ENCODE measurements at places on chromosomes 6 and 20.
A peak's percentile ranks its signal among the peaks of the same experiment; 100 is the strongest.

- peaks cover 20% of the 10 kb centered on the region for H3K36me3 ChIP-seq
- H3K4me3 ChIP-seq, result no peak overlapping the region
Observed at GRCh38 chr6:13688692-13689196, 22.9 kb downstream of the RANBP9 start.

DNA sequence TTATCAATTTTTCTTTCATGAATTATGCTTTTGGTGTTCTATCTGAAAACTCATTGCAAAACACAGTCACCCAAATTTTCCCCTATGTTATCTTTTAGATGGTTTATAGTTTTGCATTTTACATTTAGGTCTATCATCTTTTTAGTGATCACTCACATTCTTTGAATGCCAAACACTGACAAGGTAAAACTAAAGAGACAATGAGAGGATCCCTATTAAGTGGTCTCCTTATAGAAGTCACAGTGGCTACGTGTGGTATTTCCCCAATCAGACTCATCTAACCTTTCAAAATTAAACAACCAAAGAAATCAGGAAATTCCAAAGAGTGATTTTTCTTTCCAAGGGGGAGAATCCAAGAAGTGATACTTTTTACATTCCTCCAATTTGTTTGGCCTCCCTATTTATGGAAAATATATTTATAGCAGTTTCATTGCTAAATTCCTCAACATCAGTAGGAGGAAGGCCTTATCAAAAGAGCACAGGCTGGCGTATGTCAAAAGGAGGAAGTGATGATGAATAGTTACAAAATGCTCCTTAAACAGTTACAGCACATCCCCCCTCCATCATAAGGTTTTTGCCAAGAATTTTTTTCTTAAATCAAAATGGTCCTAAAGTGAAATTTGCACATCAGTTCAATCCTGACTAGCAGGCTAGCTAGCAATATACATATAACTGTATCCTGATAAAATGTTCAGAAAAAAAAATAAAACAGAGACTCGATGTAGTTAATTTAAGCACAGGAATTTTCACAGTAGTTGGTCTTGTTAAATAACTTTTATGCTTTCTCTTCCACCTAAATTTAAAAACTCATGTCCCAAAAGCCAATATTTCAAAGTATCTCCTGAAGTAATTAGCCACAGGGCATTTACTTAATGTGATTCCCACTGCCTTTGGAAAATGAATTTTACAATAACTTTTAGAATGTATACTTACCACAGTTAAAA is 76.2 kb upstream of the IPCEF1 start:
- H3K27ac ChIP-seq, result peak overlapping the region; percentile 83
- H3K36me3 ChIP-seq, result peaks cover 27% of the 10 kb centered on the region
- no peak overlapping the region for H3K4me3 ChIP-seq
- H3K27me3 ChIP-seq, result no peaks in the 10 kb centered on the region

DNA sequence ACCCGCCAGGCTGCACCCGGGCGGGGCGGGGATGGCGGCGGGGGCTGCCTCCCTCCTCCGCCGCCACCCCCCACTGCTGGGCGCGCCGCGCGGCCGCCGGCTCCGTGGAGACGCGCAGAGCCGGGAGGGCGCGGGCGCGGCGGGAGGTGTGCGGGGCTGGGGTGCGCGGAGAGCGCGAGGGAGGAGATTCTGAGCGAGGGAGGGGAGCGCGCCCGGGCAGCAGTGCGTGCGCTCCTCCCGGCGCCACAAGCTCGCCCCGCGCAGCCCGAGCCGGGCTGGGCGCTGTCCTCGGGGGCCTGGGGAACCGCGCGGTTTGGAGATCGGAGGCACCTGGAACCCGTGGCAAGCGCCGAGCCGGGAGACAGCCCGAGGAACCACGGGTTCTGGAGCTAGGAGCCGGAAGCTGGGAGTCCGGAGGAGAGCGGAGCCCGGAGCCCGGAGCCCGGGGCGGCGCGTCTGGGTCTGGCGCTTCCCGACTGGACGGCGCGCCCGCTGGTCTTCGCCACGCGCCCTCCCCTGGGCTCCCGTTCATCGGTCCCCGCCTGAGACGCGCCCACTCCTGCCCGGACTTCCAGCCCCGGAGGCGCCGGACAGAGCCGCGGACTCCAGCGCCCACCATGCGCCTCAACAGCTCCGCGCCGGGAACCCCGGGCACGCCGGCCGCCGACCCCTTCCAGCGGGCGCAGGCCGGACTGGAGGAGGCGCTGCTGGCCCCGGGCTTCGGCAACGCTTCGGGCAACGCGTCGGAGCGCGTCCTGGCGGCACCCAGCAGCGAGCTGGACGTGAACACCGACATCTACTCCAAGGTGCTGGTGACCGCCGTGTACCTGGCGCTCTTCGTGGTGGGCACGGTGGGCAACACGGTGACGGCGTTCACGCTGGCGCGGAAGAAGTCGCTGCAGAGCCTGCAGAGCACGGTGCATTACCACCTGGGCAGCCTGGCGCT is at the start of gene NTSR1:
NTSR1 (plus strand) TSS at position 246 of the 946 bp plus-strand sequence; CDS start at position 618, 372 bp downstream.
- no peak for DNase-seq
- H3K27ac ChIP-seq, result no peak within 1 kb of the TSS
- H3K4me1 ChIP-seq, result peaks cover 14% of the 10 kb centered on the region
- no peaks in the 10 kb centered on the region for H3K36me3 ChIP-seq
- H3K27me3 ChIP-seq, result peaks cover 76% of the 10 kb centered on the region

DNA sequence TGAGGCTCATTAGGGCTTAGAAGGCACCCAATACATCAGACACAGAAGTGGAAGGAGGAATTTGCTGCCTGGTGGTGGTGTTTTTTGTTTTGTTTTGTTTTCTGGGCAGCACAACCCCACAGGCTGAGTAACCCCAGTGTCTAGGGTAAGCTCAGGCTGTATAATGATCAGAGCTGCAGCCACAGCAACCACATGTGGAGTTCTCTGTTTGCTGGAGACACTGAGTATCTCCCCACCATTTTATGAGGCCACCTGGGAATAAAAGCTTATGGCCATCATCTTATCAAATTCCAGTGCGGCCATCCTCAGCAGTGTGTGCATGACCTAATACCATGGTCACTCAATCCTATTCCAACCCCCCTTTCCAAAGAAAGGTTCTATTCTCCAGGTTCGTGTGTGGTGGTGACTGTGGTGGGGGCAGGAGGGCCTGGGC is 3.4 kb upstream of the DLL1 start:
- H3K36me3 ChIP-seq, result no peaks in the 10 kb centered on the region
- H3K4me3 ChIP-seq, result no peak overlapping the region

GRCh38 chr6:39296745-39297640 is 17.2 kb downstream of the KCNK17 start:
- peaks cover 34% of the 10 kb centered on the region for H3K27me3 ChIP-seq
- no peak for DNase-seq
- no peaks in the 10 kb centered on the region for H3K4me1 ChIP-seq
- H3K4me3 ChIP-seq, result no peak overlapping the region
- no peak overlapping the region for H3K27ac ChIP-seq

DNA sequence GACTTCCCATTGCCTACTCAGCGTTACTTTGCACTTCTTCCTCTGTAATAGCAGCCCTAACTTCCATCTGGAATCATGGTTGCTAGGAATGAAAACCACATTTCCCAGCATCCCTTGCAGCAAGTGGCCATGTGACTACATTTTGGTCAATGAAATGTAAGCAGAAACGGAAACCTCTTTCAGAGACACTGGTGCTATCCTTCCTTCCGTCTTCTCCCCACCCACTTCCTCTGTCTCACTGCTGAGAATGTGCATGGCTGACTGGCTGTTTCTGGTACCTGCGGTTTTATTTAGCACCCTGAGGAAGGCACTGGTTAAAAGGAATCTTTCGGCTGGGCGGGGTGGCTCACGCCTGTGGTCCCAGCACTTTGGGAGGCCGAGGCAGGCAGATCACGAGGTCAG is 107.4 kb downstream of the SCML4 start:
- peaks cover 32% of the 10 kb centered on the region for H3K27me3 ChIP-seq
- no peak overlapping the region for H3K27ac ChIP-seq
- no peak for DNase-seq
- H3K4me3 ChIP-seq, result no peak overlapping the region
- peaks cover 15% of the 10 kb centered on the region for H3K4me1 ChIP-seq

DNA sequence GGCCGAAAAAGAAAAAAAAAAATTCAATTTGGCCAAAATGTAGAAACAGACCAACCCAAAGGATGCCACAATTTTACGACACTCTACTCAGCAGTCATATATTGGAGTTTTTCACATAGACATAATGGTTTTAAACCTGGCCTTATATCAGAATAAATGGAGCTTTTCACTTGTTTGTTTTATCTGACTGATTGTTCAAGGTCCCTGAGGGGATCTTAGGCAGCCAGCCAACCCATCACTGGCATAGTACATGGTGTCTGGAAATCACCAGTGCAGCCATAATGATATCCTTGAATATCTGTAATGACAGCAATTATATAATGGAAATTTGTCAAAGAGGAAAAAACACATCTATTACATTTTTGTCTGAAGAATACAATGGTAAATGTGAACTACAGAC is 96.9 kb downstream of the PRSS35 start:
- H3K27me3 ChIP-seq, result no peaks in the 10 kb centered on the region
- no peaks in the 10 kb centered on the region for H3K36me3 ChIP-seq
- H3K27ac ChIP-seq, result no peak overlapping the region
- H3K4me3 ChIP-seq, result no peak overlapping the region
- no peak for DNase-seq

- H3K4me1 ChIP-seq, result peaks cover 14% of the 10 kb centered on the region
- no peak overlapping the region for H3K4me3 ChIP-seq
- peaks cover 18% of the 10 kb centered on the region for H3K36me3 ChIP-seq
- DNase-seq, result no peak
Observed at GRCh38 chr20:51412951-51413481, 129.5 kb downstream of the NFATC2 start.
